ENCODE measurements at places on chromosomes 4 and X.

- DNase-seq = no peak
Measured at GRCh38 chr4:176013476-176014247, 52.0 kb upstream of the WDR17 start.

DNA sequence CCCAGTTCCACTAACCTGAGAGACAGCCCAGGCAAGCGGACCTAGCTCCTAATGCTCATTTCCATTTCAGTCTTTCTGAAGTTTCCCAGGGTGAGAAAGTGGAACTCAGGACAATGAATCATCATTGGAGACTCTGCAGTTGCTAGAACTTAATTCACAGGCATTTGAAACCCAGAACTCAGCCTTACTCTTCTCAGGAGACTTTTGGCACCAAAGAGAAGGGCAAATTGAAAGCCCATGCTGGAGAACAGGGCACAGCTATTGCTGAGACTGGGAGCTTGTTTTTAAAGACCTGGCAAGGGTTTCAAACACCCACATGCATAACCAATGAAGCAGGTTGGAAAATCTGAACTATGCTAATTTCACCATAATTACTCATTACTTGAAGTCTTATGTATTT is 36.0 kb downstream of the BST1 start:
- DNase-seq = no peak

DNA sequence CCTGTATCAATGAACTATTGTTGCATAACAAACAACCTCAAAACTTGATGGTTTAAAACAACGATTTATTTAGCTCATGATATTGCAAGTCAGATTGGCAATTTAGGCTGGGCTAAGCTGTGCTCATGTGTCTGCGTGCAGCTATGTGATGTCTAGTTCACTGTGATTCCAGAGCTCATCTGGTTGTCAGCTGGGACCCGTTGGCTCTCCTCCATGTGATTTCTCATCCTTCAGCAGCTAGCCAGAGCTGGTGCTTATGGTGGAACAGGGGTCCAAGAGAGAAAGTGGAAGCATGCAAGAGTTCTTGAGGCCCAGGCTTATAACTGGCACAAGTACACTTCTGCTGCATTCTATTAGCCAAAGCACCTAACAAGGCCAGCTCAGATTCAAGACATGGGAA is 28.8 kb upstream of the TRPC3 start:
- DNase-seq = no peak

DNA sequence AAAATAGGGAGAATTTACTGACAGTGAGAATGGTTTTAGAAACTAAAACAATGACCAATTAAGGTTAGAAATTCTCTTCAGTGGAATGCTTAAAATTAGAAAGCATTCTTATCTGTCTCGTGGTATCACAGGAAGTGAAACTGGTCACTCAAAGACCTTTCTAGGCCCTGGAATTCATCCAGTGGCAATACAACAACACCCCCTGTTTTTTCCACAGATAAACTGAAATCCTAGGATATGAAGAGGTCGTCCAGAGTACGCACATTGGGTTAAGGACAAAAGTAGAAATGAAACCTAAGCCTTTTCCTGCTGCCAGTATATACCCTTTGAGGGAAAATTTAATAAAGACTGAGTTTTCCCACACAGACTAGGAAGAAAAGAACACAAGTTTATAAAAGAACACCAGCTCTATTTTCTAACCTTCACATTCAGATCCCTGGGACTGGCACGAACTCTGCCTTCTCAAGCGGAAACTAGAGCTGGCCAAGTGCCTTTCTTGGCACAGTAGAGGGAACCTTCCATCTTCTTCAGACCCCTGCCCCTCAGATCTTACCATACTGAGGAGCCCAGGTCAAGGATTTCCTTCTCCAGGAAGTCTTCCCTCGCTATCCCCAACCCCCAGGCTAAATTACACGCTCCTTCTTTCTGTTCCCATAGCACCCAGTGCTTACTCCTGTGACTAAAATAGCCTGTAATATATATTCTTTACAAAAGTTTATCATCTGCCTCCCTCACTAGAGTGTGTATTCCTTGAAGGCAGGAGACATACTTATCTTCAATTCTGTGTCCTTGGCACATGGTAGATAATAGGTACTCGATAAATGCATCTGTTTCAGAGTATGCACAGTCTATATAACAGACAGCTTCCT is 16.9 kb downstream of the LHFPL1 start:
- no peak for DNase-seq

GRCh38 chr4:168421671-168422070 is 58.6 kb downstream of the DDX60L start:
- DNase-seq = no peak

Measured in SK-N-MC (cell line).